Stimulated activated CD4-positive, alpha-beta T cell treated with anti-CD3 and anti-CD28 coated beads, Interleukin-1b, Interleukin-23, amount 100 ng/mL, for 24 hours (primary cell): ENCODE measurements at places on chromosomes 5 and 9.

GRCh38 chr5:26737348-26738265, 300.8 kb downstream of the CDH9 start:
- DNase-seq, result no peak

DNA sequence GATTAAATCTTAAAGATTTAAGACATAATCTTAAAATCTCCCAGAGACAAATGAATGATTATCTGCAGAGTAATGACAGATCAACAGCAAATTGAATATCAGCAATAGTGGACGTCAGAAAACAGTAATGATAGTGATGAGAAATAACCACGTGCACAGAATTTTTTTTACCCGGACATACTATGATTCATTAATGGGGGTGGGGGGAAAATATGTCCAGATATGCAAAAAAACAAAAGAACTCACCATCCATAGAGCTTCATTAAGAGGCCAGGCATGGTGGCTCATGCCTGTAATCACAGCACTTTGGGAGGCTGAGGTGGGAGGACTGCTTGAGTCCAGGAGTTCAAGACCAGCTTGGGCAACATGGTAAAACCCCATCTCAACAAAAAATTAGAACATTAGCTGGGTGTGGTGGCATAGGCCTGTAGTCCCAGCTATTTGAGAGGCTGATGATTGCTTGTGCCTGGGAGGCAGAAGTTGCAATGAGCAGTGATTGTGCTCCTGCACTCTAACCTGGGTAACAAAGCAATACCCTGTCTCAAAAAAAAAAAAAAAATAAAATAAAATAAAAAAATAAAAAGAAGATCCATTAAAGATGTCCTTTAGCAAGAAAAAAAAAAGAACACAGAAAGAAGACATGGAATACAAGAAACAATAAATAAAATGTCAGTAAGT, 30.9 kb upstream of the SHOC1 start:
- no peak for DNase-seq

DNA sequence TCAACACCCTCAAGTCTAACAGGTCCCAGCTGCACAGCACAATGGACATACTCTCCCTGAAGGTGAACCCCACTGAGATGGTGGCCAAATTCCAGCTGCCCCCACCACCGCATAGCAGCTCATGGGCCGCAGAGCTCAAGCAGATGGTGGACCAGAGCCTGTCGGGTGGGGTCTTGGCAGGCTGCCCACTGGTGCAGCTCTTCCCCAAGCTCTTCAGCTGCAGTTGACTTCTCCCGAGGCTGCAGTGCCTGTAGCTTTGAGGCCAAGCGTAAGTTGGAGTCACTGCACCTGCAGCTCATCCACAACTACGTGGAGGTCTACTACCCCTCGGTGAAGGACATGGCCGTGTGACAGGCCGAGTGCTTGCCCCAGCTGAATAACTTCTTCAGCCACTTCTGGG, 56.6 kb upstream of the SPTLC1 start:
- DNase-seq, result no peak

DNA sequence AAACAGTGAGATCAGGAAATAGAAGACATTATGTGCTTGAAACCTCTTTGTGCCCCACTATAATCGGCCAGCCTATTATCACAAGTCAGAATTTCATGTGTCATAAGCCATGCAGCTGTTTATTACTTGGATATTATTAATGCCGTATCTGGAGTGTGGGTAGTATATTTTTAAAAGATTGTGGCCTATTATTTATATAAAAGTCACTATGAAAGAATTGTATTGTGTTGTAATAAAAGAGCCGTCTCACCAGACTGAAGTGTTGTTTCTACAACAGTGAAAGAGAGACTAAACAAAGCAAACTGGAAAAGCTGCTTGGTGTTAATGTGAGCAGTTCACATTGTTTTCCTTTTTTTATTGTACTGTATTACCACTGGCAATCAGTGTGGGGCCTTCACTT, 449.1 kb downstream of the PSAT1 start:
- DNase-seq, result no peak

DNA sequence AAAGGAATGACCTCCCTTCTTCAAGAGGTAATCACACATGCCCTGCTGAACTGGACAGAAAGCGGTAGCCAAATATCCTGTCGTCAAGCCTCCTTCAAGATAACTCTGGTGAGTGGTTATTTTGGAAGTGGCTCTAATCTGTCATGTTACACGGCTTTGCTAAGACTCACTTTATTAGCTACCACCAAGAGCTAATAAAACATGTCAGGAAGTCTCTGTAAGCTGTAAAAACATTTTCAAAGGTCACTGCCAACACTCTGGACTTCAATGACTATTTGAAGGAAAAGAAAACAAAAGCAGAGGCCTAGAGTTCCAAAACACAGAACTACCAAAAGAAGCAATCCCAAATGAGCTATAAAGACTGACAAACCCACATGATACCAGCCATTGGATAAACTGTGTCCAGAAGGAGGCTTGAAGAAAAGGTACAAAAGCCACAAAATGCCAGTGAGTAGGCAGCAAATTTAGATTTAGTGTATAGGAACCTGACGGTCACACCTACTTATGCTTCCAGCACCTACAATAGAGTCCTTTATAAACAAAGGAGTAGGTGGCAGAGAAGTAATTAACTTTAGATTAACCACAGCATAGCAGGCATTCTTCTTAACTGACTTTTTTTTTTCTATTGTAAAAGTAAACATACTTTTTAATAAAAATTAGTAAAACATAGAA, 97.3 kb upstream of the EQTN start:
- DNase-seq, result no peak

DNA sequence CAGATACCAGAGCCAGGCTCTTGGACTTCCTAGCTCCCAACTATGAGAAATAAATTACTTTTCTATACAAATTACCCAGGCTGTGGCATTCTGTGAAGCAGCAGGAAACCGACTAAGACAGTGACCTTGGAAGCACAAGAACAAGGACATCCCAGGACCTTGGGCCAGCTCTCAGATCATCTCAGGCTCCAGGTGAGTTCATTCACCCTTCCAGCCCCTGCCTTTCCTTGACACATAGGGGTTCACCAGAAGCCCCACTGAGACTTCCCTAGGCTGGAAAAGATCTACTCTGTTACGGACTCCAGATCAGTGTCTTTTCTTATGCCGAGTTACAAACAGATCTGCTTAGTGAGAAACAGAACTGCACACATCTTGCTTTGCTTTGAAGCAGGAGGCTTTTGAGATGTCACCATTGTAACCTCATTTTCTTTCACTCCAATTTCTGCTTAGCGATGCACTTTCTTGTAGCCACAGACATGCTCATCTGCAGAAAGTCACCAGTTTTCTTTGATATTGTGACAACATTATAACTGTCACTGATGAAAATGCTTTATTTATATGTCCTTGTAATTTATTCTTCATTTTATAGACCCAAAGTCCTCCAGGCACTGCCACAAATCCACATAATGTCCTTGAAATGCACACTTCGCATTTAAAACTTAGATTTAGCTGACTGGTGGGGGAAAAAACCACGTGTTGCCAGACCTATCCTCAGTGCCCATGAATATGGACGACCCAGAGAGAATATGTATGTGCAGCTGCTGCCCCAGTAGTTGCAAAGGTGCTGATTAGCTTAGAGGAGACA, 8.1 kb downstream of the CD180 start:
- DNase-seq, result no peak

GRCh38 chr5:74173241-74173640, 467.3 kb downstream of the ENC1 start:
- DNase-seq, result no peak

GRCh38 chr5:63697811-63698210, 264.4 kb downstream of the HTR1A start:
- DNase-seq, result no peak

DNA sequence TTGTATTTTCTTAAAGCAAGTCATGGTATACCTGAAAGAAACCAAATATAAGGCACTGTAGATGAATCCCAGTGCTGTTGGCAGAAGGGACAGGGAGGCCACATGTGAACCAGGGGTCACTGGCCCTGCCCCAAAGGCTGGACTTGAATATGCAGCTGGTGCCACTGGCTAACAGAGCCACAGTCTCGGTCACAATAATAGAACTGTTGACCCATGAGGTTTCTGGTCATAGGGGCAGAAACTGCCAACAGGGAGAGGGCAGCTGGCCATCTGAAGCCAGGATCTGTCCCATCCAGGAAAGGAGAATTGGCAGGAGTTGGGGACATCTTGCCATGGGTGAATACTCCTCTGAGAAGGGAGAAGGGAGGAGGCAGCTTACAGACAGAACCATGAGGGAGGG, 31.9 kb downstream of the PALM2AKAP2 start:
- DNase-seq, result no peak

- no peak for DNase-seq
These were observed 209.6 kb downstream of the MAST4 start for GRCh38 chr5:66805514-66806430.

GRCh38 chr5:180135128-180135955, 63.8 kb upstream of the RNF130 start:
- DNase-seq, result no peak

DNA sequence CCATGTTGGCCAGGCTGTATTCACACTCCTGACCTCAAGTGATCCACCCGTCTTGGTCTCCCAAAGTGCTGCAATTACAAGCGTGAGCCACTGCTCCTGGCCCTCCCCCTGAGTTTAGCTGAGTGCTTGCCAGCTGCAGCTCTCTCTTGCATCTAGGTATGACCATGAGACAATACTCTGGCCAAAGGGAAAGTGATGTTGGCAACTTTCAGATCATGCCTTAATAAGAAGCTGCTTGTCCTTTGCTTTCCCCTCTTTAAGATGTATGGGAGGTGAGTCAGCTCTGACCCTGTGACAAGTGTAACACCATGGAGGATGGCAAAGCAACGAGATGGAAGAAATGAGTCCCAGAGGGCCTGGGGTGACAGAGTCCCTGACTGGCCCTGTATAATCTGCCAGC, 18.7 kb upstream of the DCAF12 start:
- no peak for DNase-seq

GRCh38 chr9:102922526-102922925, 72.6 kb upstream of the CYLC2 start:
- no peak for DNase-seq

DNA sequence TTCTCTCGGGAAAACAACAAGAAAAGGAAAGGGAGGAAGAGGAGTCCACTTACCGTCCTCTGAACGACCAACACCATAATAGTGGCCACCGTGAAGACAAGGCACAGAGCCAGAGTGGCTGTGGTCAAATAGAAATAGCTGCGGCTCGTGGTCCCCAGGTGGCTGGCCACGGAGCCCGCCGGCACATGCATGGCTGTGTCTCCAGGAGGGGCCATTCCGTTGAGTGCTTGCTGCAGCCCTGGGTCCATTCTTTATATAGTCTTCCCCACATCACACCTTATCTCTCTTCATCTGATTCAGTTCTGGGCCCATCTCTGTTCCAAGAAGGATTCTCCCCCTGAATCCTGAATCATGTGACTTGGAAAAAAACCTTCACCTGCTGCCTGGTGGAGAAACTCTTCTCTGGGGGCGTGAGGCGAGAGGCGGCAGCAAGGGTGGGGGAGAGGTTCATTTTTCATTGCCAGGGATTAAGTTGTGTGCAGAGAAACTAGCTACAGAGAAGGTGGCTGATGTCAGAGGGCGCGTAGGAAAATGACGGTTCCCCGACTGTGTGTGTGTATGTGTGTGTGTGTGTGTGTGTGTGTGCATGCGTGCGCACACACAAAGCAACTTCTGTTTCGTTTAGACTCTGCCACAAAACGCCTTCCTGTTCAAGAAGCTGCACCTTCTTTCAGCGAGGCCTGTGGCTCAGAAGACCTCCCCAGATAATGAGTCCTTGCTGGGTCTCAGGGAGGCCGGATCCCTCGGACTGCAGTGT, at the start of gene TNFSF8:
TSS of gene TNFSF8 (minus strand) at position 536 of the 757 bp plus-strand sequence. CDS start at position 248, 288 bp downstream.
- DNase-seq, result peak; percentile 35

DNA sequence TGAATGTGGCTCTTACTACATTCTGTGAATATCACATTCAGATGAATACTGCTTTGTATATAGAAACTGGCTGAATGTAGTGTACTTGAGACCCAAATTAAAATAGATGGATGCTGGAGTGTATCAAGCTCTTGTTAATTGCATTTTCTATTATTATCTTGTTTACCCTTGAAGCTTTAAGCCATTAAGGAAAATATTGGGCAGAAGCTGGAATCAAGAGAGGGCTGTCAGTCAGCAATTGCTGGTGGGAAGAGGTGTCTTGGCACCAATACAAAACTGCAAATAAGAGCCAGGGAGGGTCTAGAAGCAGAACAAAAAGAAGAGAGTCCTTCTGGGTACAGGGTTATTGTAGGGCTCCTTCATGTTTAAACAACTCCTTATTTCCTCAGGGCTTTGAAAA, 38.8 kb downstream of the MUSK start:
- no peak for DNase-seq

- no peak for DNase-seq
These were observed 27.8 kb upstream of the ALDOB start for GRCh38 chr9:101463397-101463796.

DNA sequence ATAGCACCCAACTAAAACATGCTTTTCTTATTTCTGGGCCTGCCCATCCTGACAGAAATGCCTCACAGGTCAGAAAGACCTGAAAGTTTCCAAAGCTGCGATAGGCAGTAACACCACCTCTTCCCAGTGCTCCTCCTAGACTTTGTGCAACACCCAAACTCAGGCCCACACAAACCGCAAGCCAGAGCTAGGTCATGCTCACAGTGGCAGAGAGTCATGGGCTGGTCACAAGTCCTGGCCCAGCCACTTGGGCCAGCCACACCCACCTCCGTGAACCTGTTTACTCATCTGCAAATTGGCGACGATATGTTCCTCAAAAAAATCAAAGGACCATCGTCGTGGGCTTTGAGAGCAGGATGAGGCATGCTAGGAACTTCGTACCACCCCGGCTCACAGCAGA, 44.0 kb upstream of the SLC25A51 start:
- no peak for DNase-seq

- DNase-seq, result no peak
These were observed 20.3 kb downstream of the SLC45A2 start for GRCh38 chr5:33964132-33964700.

- DNase-seq, result no peak
These were observed 28.1 kb downstream of the SLIT3 start for GRCh38 chr5:169272731-169273427.

DNA sequence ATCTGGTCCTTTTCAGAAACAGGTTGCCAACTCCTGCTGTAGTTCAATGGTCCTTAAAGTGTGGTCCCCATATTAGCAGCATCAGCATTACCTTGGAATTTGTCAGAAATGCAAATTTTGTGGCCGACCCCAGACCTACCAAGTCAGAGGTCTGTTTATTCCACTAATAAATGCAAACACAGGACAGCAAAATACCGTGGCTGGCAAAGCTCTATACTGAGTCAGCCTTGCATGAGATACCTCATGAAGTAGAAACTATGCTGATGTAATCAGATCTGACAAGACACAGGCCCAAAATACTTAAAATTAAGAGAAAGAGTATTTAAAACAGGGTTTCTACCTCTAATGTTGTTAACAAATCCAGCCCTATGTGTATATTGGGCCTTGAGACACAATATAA, 3.0 kb downstream of the GOLM1 start:
- no peak for DNase-seq

- DNase-seq, result no peak
These were observed 61.9 kb upstream of the GPBP1 start for GRCh38 chr5:57111993-57112392.
